ENCODE measurements at places on chromosomes 5 and 9.

DNA sequence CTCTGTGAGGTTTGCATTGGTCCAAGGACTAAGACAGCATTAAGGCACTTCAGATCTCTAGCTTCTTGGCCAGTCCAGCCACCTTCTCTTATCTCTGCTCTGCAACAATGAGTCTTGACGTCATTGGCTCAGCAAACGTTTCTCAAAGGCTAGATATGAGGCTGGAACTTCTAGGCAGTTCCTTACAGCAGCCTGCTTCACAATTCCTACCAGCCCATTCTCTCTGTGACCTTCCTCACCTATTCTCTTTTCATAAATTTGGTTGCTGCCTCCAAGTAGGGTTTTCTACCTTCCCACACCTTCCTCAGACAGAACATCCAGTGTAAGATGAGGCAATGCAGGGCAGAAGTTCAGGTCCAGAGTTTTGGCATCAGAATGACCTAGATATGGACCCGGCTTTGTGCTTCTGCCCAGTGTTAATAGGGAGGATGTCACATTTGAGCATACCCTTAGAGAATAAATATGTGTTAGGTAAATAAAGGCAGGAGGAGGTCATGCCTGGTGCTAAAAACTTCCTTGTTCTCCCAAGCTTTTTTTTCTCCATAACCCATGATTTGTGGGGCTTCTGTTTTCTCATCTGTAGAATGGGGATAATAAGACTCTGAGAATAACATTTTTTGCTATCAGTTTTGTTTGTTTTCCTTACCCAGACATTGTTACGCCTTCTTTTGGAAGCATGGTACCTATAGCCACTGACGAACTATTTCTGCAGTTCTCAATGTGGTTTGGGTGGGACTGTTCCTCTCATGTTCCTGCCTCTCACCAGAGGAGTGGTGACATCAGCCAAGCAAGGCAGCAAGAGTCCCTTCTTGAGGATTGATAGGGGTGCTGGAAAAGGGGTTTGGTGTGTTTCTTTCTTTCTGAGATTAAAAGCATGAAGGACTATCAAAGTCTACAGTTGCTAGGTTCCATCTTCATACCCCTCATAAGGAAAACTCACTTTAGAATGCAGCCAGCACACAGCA, 220.6 kb upstream of the TRIM32 start:
- DNase-seq, result no peak

DNA sequence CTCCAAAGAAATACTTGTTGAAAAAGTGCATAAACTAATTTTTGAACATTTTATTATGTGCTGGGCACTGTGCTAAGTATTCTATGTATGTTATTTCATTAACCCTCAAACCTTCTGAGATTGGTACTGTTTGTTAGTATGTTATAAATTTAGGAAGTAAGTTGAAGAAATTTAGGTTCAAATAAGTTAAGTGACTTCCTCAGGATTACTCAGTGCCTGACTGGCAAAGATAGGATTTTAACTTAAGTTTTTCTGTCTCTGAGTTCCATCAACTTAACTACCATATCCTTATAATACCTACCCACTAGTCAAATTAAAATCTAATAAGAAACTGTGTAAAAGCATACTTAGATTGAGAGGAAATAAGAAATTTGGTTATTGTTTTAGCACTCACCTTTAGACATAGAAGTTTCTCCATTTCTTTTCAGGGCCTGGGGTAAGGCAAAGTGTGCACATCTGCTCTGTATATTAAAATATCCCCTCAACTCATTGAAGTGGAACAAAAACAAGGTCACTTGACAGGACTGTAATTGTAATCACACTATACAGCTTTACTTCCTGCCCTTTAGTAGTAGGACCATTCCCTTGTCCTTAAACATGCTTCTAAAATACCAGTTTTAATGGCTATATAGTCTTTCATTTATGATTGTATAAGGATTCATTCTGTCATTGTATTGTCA, 15.2 kb downstream of the TGFBR1 start:
- DNase-seq, result no peak

DNA sequence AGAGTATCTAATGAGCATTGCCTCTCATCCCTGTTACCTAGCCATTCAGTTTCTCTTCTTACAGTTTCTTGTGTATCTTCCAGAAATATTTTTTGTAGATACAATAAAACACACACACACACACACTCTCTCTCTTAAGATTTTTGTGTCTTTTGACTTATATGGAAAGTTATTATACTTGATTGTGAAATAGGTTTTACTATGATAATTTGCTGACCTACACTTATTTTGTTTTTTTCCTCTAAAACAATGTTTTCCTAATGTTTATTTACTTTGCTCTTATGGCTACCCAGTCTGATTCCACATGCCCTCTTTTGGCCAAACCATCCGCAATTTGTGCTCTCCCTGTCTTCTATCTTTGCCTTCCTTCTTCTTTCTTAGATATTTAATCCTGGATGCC, 25.3 kb downstream of the LRRTM2 start:
- no peak for DNase-seq

DNA sequence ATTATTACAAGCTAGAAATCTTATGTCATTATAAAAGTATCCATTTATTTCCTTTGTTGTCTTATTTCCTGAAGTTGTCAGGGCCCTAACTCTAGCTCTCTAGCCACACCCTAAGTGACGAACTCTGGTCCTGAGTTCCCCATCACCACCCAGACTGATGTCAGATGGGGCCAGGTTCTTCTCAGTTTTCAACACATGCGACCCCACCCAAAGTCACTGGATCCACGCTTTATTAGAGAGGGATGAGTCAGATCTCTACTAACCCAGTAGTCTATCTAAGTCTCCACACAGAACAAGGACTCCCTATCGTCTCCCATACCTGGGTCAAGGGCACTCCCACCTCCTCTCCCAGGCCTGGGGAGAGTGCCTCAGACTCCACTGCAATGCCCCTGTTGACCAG, 6.8 kb upstream of the FEM1C start:
- DNase-seq, result no peak

DNA sequence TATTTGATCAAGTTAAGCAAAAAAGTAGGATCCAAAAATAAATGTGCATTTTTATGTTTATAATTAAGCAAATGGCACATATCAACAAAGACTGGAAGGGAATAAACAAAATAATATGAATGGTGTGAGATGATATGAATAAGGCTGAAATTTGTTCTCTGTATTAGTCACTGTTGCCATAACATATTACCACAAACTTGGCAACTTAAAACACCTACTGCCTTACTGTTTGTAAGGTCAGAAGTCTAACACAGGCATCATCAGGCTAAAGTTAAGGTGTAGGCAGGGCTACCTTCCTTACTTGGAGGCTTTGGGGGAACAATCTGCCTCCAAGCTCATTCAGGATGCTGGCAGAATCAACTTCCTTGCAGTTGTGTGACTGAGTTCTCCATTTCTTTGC, 19.3 kb downstream of the PGGT1B start:
- DNase-seq, result no peak
